Non-pigmented ciliary epithelial cell (primary cell): ENCODE measurements at places on chromosomes 1 and 21.

DNA sequence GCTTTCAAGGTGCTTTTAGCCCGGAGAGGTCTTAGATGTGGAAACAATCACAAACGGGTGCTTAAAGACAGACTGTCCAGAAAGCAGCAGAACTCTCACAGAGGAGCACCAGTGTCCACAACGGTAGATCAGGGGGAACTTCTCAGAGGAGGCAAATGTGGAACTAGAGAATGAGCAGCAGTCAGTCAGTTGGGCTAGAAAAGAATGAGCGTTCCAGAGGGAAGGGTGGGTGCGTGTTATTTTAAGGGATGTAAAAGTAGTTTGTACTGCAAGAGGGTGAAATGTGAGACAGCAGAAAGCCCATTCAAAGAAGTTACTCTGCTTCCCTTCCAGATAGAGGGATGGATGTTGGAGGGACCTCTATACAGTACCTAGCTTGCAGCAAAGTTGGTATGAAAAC lies 30.9 kb downstream of the RGS5 start:
- DNase-seq: no peak

GRCh38 chr1:150532860-150533259 lies 16.3 kb upstream of the ADAMTSL4 start:
- no peak for DNase-seq

DNA sequence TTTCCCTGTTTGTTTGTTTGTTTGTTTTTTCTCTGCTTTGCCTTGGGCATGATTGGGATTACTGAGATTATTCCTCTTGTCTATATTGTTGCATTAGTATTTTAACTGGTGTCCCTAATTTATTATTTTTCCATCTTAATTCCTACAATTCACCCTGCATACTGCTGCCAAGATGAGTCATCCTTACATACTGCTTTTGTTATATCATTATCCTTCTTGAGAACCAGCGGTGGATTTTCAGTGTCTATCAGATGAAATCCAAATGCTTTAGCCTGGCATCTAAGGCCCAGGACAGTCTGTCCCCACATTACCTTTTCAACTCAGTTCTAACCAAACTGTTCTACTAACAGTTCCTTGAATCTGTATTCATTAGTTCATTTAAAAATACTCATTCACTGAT lies 101.7 kb downstream of the OLFML2B start:
- no peak for DNase-seq

DNA sequence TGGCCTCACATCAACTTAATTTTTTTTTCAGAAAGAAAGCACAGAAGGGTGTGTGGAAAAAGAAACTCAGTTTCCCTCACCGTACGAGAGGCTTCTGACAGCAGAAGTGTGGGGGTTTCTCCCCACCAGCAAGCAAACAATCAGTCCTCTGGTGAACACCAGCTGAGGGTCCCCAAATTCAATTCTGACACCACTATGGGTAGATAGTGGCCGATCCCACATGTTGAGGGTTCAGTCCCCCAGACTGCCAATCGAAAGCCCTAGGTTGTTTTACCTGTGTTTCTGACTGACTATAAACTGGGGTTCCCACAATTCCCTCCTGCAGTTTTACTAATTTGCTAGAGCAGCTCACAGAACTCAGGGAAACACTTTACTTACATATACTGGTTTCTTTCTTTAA lies 2.1 kb downstream of the IFI6 start:
- DNase-seq: no peak

GRCh38 chr1:160606611-160607010 lies 27.3 kb upstream of the CD84 start:
- no peak for DNase-seq

DNA sequence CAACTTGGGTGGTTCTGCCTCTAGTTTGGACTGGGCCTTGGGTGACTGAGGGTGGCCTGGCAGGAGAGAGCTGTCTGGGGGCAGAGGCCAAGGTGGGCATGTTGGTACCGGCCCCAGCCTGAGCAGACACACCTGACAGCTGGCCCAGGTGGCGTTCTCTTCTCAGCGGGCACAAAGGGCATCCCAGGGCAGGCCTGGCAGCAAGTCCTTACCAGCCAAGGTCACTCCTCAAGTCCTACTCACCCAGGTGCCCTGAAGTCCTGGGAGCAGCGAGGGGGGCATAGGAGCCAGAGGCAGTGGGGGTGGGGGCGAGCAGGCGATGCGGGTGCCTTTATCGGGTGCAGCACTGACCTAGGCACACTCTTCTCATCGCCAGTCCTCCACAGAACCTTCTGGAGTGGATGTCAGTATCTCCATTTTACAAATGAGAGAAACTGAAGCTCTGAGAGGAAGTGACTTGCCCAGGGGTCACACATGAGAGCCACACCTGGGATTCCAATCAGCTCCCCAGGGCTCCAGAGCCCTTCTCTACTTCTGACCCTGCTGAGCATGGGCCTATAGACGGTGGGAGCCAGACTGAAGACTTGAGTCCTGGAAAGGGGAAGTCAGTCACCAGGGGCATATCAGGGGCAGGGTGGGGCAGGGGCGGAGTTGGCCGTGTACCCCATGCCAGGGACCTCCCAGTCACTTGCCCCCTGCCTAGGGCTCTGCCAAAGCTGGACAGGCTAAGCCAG lies 587 bp upstream of the SLC25A34 start:
- DNase-seq: no peak

DNA sequence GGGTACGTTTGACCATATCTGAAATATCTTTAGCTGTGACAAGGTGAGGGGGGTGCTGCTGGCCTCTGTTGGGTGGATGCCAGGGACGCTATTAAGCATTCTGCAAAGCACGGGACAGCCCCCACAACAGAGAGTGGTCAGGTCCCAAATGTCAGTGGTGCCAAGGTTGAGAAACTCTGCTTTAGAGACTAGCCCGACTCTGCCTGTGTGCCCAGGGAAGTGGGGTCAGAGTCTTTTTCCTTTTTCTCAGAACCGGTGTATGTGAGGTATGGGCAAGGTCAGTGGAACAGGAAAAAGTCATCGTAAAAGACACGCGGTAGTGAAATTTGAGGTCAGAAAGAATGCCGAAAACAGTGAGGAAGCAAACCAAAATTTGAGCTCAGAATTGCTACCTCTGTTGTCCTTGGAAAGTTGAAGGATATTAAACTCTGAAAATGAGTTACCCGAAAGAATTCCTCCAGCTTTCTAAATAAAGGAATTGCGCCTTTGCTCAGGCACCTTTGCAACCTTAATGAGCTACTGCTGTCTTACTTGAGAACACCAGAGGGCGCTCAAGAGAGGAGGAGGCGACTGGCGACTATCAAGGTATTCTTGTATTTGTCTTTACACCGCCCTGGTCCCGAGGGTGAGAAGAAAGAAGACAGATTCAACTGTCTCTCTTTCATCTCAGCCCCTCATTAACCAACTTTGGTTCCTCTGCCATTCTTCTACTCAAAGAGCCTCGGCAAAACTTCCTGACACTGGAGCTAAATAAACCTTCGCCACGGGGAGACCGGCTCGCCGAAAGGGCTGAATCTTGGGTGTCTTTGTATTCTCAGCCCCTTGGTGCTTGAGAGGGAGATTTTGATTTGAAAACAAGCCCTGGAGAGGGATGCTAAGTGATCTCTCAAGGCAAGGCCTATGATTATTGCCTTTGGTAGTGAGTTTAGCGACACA lies 85.4 kb upstream of the OLIG2 start:
- peak; percentile 11 for DNase-seq

DNA sequence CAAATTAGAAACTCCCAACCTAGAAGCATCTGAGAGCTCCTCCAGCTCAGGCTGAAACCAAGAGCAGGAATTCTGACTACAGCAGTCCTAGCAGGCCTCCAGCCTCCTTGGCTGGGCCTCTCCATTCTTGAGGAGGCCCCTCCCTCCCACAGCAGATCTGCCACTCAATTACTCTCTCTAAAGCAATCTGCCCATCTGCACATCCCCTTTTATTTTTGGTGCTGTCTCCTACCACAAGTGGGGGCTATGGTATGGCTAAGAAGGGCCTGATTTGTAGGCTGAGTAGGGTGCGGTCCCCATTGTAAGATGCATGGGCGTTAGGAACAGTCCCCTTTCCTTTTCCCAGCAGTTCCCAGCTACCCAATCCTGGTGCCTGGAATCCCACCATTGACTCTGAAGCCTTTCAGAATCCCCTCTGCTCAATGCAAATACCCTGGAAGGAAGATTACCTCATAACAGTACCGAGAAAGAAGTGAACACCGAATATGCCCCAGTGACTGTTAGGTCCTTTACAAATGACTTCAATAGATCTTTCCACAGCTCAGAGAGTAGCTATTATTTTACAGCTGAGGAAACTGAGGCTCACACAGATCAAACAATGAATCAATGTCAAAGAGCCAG lies 11.6 kb upstream of the TTC39A start:
- DNase-seq: no peak

DNA sequence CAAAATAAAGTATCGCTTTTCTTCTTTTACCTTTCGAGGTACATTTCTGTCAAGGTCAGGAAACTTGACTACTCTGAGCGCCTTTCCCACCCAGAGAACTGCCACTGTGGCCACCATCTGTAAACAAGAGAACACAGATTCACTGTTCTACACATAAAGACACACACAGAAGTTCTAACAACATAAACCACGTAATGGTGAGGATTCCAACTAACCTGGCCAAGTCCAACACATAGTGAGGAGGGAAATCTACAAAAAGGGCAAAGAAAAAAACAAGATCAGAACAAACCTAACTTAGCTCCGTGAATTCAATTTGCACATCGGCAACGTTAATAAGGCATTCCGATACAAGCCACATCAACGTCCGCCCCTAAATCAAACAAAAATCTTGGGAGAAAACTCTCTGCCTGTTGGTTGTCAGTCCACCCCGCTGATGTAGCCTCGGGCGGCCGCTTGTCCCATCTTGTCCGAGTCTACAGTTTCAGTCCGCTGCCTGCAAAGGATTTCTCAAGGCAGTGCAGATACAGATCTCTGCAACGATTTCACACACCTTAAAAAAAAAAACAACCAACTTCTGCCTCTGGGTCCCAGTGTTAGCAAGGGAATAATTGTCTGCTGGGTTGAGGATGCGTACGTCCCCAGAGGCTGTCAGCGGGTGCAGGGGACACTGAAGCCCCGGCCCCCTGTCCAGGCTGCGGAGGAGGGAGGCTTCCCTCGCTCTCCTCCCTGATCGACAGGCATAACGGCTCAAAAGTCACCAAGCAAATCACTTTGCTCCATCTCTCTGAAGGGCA lies 1.0 kb downstream of the SLC35D1 start:
- DNase-seq: no peak

DNA sequence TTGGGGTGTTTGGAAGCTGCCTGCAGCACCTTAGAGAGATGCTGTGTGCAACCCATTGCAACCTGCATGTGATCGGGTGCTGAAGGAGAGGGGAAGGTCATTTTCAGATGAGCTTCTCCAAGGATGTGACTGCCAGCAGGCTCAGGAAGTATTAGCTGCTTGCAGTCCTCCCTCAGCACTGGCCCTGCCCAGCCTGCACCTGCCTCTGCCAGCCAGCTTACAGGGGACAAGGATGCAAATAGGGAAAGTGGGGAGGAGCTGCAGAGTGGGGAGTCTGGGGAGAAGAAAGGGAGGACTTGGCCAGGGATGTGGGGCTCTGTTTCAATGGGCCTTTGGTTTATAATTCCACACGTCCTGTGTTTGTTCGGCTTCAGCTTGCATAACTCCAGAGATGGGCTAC lies 254.5 kb downstream of the RRAGC start:
- no peak for DNase-seq

DNA sequence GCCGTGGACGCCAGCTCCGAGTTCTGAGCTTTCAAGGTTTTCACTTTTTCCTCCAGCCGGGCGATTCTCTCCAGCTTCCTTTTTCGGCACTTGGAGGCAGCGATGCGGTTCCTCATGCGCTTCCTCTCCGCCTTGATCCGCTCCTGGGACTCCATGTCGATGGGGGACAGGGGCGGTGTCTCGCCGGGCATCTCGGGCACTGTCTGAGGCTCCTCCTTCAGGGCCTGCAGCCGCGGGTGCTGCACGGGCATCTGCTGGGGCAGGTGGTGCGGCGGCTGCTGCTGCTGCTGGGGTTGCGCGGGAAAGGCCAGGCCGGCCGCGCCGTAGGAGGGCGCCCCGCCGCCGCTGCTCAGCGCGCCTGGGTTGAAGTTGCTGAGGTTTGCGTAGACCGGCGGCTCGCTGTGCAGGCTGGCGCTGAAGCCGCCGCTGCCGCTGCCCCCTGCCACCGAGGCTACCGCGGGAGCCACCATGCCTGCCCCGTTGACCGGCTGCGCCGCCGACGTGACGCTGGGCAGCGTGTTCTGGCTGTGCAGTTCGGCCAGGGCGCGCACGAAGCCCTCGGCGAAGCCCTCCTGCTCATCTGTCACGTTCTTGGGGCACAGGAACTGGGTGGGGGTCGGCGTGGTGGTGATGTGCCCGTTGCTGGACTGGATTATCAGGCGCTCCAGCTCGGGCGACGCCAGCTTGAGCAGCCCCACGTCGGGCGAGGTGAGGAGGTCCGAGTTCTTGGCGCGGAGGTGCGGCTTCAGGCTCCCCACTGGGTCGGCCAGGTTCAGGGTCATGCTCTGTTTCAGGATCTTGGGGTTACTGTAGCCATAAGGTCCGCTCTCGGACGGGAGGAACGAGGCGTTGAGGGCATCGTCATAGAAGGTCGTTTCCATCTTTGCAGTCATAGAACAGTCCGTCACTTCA lies 1.4 kb downstream of the JUN start:
- no peak for DNase-seq

DNA sequence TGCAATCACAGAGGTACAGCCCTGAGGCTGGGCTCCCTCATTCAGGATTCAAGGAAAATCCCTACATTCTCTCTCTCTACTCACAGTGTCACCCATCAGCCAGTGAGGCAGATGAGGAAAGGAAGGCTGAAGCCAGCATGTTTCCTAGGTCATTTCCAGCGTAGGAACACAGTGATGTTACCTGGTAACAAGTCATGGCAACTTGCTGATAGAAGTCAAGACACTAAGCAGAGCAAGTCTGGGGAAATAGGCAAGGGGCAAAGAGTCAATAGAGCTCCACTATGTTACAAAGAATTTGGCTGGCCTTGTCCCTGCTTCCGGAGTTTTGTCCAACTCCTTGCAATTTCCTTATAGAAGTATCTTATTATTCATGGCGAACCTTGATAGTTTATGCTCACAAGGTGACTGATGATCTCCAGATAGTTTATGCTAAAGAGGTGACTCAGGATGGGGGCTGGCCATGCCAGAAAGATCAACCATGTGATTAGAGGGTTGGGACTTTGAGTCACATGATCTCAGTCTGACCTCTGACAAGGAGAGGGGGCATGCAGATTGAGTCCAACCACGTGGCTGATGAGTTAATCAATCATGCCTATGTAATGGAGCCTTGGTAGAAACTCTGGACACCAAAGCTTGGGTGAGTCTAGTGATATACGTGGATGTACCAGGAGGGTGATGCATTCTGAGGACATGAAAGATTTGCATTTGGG lies 51.1 kb downstream of the SUSD4 start:
- no peak for DNase-seq

DNA sequence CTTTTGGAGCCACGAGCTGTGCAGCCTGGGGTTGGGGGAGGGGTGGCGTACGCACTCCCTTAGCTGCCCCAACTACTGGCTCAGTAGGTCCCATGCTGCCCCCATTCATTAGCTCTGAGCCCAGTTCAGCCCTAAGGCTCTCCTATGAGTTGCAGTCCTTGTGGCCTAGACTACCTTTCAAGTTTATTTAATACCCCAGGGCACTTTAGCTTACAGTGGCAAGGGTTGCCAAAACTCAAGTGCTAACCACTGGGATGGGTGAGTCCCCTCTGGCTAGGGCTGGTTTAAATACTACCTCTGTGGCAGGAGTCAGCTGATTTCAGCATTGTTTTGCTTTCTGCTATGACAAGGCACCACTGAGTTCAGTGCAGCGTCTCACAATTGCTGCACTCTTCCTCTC lies 118.2 kb downstream of the ODF2L start:
- DNase-seq: no peak

- peak; percentile 28 for DNase-seq
Observed at GRCh38 chr1:239361403-239361802, 25.0 kb upstream of the CHRM3 start.
